Cardiac fibroblast (primary cell): ENCODE measurements at places on chromosomes 4 and X.

- no peak for DNase-seq
Measured at GRCh38 chrX:130176354-130176776, 4.6 kb downstream of the RAB33A start.

DNA sequence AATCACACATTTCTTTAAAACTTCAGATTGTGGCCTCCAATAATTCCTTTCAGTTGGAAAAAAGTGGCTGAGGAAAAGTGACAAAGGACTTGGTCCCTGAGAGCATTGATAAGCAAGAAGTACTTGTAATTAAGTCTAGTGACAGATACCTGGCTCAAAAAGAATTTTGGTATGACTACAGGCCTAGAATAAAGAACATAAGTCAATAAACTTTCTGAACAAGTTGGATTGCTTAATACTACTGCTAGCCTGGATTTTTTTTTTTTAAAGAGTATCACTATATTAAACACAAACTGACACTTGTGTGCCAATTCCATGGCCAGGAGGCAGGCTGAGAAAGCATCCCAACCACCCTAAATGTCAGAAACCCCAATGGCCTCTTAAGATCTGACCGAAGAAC, 49.3 kb upstream of the PDGFC start:
- DNase-seq, result no peak

GRCh38 chr4:3121596-3121995, 47.1 kb downstream of the HTT start:
- no peak for DNase-seq

DNA sequence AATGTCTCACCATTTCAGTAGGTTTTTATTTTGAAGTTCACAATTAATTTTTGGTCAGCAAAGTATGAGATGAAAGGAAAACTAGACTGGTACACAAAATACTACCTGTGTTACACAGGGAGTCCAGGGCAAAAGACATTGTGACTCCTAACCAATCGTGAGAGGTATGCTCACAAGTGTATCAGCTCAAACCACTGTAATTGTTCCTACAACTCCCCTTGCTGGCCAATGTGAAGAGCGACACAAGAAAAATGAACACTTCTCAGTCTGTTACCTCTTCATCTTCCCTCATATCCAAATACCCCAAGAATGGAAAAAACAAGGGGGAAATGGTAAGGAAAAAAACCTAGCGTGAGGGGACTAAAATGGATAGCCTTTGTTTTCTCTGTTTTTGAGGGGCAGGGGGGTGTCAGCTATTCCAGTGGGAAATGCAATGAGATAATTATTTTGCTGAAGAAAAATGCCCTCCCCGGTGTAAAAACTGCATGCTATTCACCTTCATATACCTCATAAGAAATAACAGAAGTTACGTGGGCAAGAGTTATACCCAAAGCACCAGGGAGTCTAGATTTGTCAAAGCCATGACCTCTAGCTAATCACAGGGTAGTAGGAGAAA, 30.6 kb upstream of the NSUN7 start:
- DNase-seq, result peak; percentile 68

GRCh38 chrX:82775426-82775825, 732.7 kb upstream of the POU3F4 start:
- DNase-seq, result no peak

- DNase-seq, result no peak
Measured at GRCh38 chr4:137693641-137694040, 161.3 kb upstream of the PCDH18 start.

- DNase-seq, result no peak
Measured at GRCh38 chrX:110188701-110189558, 129.0 kb downstream of the AMMECR1 start.

DNA sequence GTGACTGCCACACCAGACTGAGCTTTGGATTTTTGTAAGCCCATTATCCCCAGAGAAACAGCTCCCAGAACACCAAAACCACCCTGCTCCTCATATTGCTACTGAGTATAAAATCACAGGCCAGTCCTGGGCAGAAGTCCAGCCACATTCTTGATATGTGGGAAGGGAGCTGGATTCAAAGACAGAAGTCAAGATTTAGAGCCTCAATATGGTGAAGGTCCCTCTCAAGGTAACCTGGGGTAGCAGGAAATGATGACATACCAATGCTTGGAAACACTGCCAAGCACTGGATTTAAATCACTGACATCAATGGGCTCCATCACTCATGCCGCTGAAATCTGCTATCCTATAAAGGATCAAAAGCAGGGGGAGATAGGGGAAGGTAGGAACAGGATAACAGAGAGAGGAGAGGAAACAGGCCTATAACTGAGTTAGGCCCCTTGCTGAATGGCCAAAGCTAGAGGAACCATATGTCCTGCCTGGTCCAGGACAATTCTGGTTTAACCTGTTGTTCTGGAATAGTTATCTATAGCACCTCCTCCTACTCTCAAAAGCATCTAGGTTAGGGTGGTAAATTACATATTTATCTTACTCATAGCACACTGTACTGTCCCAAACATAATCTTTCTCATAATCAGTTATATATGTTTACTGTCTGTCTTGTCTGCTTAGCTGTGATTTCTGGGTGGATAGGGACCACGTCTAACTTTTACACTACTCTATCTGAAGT, 83.7 kb upstream of the NHS start:
- no peak for DNase-seq

DNA sequence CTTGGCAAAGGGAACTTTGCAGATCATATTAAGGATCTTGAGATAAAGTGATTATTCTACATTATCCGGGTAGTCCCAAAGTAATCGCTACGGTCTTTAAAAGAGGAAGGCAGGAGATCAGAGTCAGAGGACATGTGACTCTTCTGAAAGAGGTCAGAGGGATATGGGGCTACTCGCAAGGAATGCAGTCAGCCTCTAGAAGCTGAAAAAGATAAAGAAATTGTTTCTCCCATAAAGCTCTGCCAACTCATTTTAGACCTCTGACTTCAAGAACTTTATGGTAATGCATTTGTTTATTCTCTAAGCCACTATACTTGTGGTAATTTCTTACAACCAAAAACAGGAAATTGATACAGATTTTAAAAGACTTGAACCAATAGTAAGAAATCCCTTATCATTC, 48.6 kb downstream of the NPY5R start:
- DNase-seq, result peak; percentile 54

DNA sequence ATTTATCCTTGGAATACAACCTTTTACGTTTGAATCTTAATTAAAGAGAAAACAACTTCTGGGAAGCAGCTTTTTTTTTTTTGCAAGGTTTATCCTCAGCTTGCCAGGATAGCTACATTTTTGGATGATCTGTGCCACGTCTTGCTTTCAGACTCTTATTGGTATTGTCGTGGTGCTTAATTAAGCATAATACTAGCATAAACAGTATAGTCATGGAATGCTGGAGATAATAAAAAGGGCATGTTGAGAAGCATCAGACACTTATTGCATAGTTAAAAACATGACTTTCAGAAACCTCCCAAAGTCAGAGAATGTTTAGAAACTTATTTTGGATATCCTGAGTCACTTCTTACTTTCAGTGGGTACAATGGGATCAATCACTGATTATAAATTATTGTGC, 77.0 kb downstream of the PALLD start:
- DNase-seq, result no peak

GRCh38 chr4:17595471-17596005, 18.5 kb downstream of the LAP3 start:
- no peak for DNase-seq

GRCh38 chrX:69163936-69164741, 1.1 kb downstream of the PJA1 start:
- DNase-seq, result peak; percentile 13

DNA sequence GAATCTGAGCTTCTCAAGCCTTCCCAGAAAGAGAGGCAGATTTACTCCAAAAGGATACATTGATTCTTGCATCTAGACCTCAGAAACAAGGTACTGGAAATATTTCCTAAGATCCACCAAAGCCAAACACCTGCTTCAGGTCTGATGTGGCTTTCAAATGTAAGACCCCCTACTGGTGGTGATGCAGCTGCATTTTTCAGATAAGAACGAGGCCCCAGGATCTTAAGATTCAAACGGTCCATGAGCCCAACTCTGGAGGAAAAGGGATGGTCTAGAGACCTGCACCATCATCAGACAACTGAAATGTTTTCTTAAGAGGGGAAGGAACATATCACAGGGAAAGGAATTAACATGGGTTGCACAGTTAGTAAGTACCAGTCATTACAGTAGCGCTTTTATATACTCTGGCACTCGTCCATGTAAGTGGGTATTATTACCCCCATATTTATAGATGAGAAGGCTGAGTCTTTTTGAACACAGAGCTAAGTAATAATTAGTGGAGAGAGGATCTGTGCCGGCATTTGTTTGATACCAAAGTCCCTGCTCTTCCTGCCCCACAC, 73.7 kb downstream of the LEF1 start:
- no peak for DNase-seq

GRCh38 chr4:30763321-30763727, 43.2 kb downstream of the PCDH7 start:
- no peak for DNase-seq

GRCh38 chr4:100872811-100873210, 355.0 kb upstream of the EMCN start:
- DNase-seq, result no peak

GRCh38 chr4:71008196-71008595, 14.7 kb downstream of the DCK start:
- no peak for DNase-seq

- peak; percentile 31 for DNase-seq
Measured at GRCh38 chr4:23717528-23718248, 172.2 kb downstream of the PPARGC1A start.

GRCh38 chr4:88054901-88055300, 47.5 kb downstream of the PKD2 start:
- DNase-seq, result peak; percentile 59

DNA sequence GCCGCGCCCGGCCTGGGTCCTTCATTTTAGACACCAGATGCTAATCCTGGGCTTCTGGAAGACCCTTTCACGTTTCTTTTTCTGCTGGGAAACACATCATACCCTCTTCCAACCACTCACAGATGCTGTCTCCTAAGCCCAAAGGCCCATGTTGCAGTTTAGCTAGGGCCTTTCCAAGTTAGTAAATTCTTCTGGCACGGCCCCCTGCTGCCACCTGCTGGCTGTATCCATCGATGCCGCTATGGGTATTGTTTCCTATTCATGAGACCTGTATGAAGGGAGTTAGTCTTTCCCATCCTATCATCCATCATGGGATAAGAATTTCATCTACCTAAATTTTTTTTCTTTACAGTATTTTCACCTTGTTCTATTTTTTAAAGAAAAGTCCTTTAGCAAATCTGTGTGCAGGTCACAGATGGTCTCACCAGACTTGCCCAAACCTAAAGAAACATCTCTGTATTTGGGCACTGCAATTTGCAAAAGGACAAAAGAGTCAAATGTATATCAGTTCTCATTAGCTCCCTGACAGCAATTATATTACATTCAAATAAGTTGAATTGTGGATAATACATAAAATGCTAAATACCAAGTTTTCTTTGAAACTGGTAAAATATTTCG, 37.8 kb upstream of the SLC9A7 start:
- DNase-seq, result peak; percentile 77

DNA sequence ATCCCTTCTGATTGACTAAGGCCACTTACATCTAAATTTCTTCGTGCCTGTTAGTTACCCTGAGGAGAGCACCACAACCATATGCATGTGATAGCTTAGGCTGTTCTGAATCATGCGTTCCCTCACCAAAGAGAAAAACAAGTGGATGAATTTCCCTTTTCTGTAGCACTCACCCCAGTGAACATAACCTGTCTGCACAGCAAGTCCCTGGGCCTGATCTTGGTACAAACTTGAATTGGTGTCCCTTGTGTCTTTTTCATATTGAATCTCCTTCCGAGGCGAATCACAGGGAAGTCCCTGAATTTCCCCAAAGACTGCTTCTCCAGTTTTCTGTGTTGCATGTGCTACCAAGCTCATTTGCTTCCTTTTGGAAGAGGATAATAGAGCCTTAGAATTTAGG, 100.4 kb downstream of the KLHL8 start:
- no peak for DNase-seq

GRCh38 chrX:153776611-153777045, 4.2 kb upstream of the SRPK3 start:
- DNase-seq, result no peak

- DNase-seq, result no peak
Measured at GRCh38 chrX:70336767-70337166, 46.9 kb downstream of the KIF4A start.

GRCh38 chr4:145525291-145525740, 43.7 kb downstream of the SMAD1 start:
- peak; percentile 4 for DNase-seq

DNA sequence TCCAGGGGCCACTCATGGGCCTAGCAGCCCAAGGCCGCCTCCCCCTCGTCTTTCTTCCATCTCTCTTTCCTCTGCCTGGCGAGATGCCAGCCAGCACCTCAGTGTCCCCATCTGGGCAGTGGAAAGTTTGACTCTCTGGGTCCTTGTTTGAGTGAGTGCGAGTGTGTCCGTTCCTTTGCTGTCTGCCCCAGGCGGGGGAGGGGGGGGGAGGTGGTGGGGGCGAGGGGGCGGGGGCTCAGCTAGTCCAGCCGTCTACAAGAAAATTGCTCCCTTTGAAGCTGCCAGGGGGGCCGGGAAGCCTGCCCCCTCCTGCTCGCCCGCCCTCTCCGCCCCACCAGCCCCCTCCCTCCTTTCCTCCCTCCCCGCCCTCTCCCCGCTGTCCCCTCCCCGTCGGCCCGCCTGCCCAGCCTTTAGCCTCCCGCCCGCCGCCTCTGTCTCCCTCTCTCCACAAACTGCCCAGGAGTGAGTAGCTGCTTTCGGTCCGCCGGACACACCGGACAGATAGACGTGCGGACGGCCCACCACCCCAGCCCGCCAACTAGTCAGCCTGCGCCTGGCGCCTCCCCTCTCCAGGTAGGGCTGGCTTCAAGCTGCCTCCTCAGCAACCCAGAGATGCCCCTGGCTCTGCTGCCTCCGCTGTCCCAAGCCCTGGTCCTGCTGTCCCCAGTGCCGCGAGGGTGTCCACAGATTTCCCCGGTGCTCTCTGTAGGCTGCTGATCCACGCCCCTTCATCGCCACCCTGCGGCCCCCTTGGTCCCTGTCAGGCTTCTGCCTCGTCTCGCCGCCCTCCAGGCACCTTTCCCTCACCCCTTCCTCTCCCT, at the start of gene BGN:
BGN (plus strand) TSS at position 440 of the 821 bp plus-strand sequence. CDS start 9,652 bp downstream, outside the sequence.
- peak; percentile 87 for DNase-seq

DNA sequence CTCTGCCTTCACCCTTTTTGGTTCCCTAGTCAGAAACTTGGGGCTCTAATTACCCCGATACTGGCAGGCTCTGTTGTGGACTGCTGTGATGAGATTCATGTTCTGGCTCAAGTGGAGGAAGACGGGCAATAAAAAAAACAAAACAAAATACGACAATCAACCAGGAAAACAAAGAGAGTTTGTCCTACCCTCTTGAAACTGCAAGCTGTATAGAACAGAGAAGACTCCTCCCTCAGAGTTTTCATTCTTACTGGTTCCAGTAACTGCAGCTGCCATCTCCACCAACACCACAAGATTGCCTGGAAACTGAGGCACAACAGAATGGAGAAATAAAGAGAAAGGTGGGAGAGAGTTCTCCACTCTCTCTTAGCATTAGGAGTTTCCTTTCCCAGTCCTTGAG, 11.1 kb upstream of the IL1RAPL1 start:
- DNase-seq, result no peak
